ENCODE measurements at places on chromosomes 1 and 21.

DNA sequence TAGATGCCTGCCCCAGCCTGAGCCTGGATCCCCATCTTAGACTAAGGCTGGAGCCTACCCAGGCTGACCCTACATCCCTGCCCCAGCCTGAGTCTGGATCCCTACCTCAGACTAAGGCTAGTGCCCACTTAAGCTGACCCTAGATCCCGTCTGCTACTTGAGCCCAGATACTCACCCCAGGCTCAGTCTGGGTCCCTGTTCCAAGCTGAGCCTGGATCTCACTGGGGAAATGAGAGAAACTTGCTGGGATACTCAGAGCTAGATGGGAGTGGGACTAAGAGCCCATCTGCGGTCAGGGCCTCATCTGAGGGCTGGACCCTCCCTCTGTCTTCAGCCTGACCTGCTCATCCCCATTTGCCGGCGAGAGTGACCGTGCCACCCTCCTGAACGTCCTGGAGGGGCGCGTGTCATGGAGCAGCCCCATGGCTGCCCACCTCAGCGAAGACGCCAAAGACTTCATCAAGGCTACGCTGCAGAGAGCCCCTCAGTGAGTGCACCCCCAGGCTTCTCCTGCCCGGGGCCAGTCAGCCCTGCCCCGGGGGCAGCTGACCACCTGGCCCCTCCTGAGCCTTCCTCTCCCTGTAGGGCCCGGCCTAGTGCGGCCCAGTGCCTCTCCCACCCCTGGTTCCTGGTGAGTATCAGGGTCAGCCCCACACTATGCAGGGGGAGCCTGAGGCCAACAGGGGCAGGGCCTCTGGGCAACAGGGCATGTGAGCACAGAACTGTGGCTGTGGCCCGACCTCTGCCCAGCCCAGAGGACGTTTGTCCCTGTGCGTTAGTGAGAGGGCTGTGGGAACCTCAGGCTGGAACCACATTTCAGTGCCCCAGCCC, 36.8 kb downstream of the TRIM11 start:
- no peak for DNase-seq

DNA sequence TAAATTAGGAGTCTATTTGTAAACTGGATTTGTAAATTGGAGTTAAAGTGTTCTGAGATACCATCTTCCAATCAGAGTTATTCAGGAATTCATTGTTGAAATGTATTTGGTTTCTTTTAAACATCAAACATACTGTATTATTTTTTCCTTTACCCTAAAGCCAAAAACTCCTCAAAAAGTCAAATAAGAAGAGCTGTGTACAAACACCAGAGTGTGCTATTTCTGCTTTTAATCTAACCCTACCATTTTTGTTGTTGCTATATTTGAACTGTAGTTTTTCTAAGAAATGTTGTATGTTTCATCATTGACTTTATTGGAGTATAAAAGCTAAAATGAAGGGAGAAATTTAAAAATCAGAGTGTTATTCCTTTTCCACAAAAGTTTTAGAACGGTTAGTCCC, 35.8 kb downstream of the SLC30A7 start:
- DNase-seq: no peak

GRCh38 chr1:13642306-13643004, 57.5 kb upstream of the PRDM2 start:
- no peak for DNase-seq

DNA sequence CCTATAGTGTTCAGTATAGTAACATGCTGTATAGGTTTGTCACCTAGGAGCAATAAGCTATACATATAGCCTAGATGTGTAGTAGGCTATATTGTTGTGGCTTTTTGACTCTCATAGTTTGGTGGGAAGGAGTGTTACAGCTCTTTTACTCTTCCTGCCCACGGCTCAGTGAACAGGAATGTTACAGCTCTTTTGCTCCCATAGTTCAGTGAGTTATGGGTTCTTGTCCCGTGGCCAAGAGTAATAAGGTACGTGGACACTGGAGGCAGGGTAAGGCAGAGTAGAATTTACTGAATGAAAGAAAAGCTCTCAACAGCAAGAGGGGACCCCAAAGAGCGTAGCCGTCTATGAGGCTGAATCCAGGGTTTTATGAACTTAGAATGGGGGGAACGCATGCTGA, 734.3 kb downstream of the ADGRL2 start:
- no peak for DNase-seq

DNA sequence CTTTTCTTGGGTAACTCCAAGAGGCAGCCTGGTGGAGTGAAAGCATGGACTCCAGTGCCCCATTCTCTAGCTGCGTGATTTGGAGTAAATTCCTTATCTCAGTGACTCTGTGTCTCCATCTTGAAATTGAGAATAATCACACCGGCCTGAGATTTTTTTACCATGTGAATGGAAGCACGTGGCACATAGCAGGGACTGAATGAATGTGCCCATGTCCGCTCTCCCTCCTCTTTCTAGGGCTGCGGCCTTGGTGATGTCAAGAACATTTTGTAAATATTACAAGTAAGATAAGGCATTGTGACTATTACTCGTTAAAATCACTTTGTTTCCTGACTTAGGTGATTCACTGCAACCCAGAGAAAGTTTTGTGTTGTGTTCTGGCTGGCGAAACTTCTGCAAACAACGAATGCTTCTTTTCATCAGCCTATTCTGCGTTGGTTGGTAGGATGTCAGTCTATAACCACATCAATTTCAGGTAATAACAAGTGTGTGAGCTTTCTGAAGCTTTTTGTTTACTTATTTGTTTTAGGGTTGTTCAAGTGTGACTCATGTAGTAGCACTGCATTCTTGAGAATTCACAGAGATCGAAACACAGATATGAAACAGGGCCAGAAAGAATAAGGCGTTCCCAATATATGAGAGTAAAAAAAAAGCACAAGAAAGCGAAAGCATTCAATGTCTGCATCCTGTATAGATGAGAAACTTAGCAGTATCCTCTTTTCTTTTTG, 135.7 kb upstream of the SLC45A1 start:
- DNase-seq: no peak

DNA sequence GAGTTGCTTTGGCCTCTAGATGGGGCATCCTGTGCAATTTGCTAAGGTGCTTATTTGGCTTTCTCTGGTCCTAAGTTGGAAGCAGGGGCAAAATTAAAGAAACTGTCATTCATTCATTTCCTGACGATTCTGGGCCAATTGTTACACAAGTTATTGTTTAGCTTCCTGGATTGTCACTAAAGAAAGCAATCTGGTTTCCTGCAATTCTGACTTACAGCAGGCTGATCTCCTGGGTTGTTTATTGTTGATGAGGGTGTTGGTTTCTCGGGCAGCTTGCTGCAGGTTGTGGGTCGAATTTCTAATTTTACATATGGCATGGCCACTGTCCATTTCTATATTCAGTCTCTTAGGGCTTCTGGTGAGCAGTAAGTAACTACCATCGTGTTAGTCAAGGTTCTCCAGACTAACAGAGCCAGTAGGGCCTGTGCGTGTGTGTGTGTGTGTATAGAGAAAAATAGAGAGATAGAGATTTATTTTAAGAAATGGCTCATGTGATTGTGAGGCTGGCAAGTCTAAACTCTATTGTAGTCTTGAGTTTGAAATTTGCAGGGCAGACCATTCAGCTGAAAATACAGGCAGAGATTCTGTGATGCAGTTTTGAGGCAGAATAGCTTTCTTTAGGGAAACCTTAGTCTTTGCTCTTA, 30.4 kb downstream of the CTH start:
- DNase-seq: no peak

DNA sequence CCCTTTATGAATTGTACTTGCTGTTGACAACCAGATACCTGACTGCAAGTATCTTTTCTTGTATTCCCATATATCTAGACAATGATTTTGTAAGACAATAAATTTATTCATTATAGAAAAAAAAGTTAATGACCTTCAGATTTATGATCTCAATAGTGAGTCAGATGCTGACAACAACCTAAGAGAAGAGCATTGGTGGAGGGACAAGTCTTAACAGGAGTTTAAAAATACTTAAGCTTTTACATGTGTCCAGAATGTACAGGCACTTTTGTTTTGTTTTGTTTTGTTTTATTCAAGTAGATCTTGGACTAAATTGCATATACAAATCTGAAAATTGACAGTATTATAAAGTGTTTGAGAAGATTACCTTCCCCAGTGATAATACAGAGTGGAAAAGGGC, 1544.6 kb upstream of the B3GALT2 start:
- DNase-seq: no peak

- no peak for DNase-seq
These were observed 14.3 kb downstream of the TRIM11 start for GRCh38 chr1:228392111-228392936.

DNA sequence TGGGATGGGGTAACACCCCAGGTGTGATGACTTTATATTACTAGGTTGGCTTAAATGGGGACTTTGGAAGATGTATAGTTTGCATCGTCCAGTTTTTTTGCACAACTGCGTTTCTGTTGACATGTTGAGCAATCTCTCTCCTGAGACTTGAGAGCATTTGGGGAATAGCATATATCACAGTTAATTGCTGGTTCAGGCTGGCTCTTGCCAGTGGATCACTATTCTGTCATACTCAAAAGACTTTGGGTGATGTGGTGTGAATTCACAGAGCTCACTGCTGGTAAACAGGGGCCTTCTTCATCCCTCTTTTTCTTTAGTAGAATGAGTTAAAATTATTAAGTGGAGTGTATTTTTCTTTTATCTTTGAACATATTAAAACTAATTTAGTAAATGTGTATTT, 44.3 kb downstream of the LHX9 start:
- no peak for DNase-seq

DNA sequence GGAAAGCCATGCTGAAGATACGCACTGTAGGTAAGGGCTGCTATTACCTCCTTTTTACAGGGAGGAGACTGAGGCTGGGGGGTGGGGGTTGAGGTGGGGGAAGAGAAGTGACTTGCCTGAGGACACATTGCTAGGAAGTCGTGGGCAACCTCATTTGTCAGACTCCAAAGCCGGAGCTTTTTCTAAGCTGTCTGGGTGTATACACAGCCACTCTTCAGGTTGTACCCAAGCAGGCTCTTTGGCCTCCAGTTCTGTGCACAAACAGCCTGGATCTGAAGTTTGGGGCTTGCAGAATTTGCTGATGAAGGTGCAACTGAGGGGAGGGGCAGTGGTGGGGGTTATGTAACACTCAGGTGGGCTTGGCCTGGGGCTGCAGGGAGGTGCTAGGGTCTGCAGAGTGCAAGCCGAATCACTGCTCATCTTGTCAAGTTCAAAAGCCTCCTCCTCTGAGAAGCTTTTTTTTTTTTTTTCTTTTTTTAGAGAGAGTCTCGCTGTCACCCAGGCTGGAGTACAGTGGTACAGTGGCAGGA, 16.9 kb downstream of the TINAGL1 start:
- no peak for DNase-seq

- DNase-seq: no peak
These were observed 89.2 kb upstream of the GRIK3 start for GRCh38 chr1:37123276-37124115.

DNA sequence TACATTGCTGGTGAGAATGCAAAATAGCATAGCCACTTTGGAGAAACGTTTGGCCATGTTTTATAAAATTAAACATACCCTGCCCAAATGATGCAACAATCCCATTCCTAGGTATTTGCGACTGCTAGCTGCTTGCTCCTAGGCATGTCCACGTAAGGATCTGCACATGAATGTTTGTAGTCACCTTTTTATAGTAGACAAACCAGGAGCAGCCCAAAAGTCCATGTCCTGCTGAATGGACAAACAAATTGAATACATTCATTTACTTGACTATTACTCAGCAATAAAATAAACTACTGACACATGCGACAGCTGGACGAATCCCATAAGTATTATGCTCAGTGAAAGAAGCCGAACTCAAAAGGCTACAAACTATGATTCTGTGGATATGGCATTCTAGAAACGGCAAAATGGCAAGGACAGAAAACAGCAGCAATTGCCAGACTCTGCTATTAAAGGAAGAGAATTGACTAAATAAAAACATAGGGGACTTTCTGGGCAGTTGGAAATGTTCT, 161.9 kb upstream of the GALNT2 start:
- DNase-seq: no peak

GRCh38 chr1:61399199-61399598, 316.8 kb downstream of the NFIA start:
- no peak for DNase-seq

DNA sequence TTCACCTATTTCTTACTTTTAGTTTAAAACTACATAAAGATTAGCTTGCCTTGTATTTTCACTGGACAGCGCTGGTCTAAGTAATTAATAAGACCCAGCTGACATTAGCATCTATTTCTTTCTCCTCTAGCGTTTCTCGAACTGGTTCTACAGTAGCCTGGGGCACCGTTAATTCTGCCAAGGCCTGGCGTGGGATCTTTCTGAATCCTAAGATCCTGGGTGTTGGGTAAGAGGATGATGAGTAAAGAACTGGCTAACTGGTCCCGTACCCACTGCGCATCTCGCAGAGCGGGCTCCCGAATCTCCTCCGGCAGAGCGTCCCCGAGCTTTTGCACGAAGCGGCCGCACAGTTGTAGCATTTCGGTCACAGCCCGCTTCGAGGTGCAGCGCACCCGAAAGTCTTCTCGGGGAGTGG, 309 bp downstream of the NSL1 start:
- DNase-seq: no peak

DNA sequence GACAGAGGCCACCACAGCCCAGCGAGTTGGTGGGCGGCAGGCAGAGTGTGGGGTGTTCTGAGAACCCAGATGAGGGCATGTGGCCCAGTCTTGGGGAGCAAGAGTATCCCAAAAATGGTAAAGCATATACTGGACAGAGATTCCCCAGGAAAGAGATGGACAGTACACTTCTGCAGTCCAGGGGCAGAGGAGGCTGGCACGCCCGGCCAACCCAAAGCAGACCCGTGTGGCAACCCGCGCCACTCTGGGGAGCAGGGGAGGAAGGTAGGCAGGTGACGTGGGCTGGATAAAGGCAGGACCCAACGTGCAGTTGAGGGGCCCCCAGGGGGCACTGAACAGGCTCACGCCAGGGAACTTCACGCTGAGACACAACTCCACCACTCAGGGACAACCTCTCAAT, 46.4 kb upstream of the RIPK4 start:
- DNase-seq: no peak

- DNase-seq: no peak
These were observed 1095.0 kb upstream of the B3GALT2 start for GRCh38 chr1:194281376-194281775.

GRCh38 chr1:94544706-94545490, 3.3 kb upstream of the F3 start:
- DNase-seq: no peak

GRCh38 chr1:9559673-9560072, 20.4 kb downstream of the SLC25A33 start:
- DNase-seq: no peak

DNA sequence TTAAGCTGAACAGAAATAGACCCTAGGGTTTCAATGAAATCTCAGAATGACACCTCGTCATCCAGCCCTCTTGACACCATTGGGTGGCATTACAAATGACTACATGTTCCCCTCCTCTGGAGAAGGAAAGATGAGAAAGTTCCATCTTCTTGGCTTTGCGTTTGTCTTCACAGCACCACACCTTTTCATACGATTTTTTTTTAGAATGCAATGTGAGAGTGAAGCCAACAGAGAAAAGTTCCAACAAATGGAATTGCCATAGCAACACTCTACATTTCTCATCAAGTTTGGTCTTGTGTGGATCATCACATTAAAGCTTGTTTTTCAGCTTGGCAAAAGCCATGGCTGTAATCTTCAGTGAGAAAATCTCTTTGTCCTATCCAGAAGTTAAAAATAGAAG, 183.4 kb upstream of the SNX7 start:
- DNase-seq: no peak
